ENCODE measurements at places on chromosomes 16 and 17.
A peak's percentile ranks its signal among the peaks of the same experiment; 100 is the strongest.

DNA sequence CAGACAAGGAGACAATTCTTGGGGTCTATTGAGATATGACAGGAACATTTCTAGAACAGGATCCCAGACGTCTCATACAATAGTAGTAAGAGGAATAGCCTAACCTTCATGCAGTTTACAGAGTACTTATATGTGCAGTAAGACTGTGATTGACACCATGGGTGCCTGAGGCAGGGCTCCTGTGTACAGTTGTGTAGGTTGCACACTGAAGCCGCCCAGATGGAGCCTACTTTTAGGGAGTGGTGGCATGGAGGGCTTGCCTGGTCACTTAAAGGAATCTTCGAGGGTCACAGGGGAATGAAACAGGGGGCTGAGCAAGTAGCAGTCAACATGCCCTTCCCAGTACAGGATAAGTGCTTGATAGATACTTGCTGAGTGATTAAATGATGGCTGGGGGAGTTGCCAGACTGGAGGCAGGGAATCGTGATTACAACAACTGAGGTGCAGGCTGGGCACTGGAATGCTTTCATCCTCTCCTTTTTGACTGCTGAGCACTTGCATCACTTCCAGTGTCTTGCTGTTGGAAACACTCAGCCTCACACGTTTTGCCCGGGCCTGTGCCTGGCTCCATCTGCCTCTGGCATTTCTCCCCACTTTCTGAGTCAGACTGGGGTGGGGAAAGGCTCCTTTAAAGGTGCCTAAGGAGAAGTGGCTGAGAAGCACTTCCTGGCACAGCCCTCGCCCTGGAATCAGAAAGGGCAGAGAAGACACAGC lies 71.0 kb downstream of the COPRS start:
- DNase-seq, result no peak

DNA sequence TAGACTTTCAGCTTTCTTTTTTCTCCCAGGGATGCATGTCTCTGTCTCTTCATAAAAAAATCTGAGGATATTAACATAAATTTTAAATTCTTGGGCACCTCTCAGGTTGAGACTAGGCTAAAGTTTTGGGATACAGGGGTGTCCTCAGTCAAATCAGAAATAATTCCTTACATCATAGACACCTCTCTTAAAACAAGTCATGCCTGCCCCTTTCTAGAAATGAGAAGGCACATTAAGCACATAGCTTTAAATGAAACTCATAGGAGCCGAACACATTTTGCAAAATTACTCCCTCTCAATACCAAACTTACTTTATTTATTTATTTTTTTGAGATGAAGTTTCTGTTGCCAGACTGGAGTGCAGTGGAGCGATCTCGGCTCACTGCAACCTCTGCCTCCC lies 67.3 kb upstream of the BCAR1 start:
- no peak for DNase-seq

- no peak for DNase-seq
Observed at GRCh38 chr17:50289991-50290702, 15.9 kb downstream of the TMEM92 start.

- DNase-seq, result no peak
Observed at GRCh38 chr17:47731396-47731795, 1.6 kb upstream of the TBX21 start.

GRCh38 chr17:70138291-70138865 lies 31.0 kb upstream of the KCNJ2 start:
- DNase-seq, result no peak

- no peak for DNase-seq
Observed at GRCh38 chr16:56451753-56452689, 667 bp downstream of the OGFOD1 start.

DNA sequence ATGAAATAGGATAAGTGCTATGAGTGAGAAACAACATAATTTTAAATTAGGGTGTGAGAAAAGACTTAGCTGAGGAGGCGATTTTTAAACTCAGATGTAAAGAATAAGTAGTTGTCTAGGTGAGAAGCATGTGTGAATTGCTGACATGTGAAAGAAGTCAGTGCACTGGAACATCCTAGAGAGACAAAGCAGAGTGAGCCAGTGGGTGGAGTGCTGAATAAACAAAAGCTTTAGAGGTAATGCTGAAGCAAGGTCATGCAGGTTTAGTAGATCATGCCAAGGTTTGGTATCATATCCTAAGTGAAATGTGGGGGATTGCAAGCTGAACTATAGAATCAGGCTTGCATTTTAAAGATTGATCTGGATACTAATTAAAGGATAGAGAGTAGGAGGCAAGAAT lies 89.4 kb downstream of the KIF2B start:
- no peak for DNase-seq

GRCh38 chr17:72104164-72104862 lies 16.5 kb upstream of the SOX9 start:
- no peak for DNase-seq

DNA sequence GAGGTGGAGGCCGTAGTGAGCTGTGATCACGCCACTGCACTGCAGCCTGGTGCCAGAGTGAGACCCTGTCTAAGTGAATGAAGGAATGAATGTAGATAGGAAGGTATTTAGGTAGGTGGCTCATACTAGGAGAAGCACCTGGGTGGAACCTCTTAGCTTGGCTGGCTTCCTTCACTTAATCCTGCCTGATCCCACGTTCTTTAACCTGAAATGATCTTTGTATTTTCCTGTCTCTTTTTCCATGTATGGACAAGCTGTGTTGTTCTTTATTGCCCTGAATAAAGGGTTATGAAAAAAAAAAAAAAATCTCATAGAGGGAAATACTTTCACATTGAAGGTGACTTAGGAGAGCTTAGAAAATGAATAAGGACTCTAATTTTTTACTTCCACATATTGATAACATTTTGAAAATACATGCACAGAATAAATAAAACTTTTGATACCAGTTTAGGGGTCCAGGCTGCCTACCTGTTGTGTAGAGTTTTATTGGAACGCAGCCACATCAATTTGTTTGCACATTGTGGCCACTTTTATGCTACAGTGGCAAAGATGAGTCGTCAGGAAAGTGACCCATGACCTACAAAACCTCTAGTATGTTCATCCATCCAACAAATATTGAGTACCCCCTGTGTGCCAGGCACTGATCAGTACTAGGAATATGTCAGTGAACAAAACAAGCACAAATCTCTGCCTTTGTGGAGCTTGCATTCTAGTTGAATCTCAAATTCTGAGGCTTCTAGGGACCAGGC lies 44.6 kb downstream of the VPS35L start:
- DNase-seq, result no peak

GRCh38 chr17:12040478-12040877 lies 19.8 kb downstream of the MAP2K4 start:
- DNase-seq, result no peak

DNA sequence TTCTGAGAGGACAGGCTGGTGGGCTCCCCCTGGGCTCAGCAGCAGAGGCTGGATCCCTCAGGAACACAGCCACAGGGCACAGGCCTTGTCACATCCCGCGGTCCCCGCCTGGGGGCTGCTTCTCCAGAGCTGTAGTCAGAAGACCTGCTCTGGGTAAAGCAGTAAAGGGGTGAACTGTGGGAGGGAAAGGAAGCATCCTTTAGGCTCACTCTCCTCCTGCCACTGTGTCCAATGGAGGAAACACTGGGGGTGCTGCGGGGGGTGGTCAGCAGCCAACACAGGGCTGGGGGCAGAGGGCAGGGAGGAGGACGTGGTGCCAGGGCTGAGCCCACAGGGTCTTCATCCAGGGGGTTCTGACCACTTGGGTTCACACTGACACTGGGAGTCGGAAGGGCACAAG lies 5.0 kb upstream of the SLC38A8 start:
- no peak for DNase-seq

DNA sequence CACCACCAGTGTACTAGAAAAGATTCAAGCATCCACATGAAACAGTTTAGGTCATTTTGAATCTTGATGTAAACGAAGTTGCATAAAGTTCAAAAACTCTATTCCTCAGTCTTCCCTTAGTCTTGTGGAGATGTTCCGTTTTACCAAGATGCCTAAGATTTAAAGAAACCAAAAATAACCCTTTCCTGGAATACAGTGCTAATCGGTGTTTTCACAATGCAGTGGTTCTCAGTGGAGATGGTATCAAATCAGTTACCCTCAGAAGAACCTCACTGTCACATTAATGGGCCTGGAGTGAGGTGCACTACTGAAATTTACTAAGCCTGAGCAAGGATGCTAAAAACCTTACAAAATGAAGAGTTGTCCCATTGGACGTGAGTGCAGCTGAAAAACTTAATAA lies 9.1 kb downstream of the PTRH2 start:
- no peak for DNase-seq

GRCh38 chr17:42819939-42820535 lies 4.0 kb downstream of the BECN1 start:
- DNase-seq, result peak; percentile 47

- peak; percentile 63 for DNase-seq
Observed at GRCh38 chr16:695355-696089, 5.3 kb upstream of the WDR24 start.

DNA sequence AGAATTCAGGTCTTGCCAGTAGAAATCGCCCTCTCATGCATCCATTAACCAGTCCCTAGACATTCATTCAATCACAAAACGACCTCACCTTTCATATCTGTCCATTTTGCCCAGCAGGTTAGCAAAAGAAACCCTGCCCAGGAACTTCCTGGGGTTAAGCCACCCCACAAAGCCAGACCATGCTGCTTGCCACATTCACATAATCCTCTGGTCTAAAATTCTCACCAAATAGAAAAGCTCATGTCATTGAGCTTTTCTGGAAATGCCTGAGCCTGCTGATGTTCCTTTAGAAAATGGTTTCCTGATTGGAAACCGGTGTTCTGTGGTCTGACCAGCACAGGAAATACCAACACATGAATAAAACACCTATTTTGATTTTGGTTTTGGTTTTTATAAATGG lies 21.6 kb upstream of the DYNLRB2 start:
- DNase-seq, result no peak

DNA sequence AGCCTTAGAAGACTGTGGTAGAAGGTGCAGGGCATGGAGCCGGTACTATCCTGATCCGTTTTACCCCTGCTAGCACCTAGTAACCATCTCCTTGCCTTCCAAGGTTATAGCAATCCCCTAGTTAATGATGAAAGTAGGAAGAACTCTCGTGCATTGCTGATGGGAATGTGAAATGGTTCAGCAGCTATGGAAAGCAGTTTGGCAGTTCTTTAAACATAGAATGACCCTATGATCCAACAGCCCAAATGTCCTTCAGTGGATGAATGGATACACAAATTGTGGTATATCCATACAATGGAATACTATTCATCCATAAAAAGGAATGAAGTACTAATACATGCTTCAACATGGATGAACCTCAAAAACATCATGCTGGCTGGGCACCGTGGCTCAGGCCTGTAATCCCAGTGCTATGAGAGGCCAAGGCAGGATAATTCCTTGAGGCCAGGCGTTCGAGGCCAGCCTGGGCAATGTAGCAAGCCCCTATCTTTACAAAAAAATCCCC lies 6.2 kb upstream of the SRCIN1 start:
- no peak for DNase-seq

GRCh38 chr17:73455050-73455687 lies 143.4 kb upstream of the CDC42EP4 start:
- DNase-seq, result no peak

DNA sequence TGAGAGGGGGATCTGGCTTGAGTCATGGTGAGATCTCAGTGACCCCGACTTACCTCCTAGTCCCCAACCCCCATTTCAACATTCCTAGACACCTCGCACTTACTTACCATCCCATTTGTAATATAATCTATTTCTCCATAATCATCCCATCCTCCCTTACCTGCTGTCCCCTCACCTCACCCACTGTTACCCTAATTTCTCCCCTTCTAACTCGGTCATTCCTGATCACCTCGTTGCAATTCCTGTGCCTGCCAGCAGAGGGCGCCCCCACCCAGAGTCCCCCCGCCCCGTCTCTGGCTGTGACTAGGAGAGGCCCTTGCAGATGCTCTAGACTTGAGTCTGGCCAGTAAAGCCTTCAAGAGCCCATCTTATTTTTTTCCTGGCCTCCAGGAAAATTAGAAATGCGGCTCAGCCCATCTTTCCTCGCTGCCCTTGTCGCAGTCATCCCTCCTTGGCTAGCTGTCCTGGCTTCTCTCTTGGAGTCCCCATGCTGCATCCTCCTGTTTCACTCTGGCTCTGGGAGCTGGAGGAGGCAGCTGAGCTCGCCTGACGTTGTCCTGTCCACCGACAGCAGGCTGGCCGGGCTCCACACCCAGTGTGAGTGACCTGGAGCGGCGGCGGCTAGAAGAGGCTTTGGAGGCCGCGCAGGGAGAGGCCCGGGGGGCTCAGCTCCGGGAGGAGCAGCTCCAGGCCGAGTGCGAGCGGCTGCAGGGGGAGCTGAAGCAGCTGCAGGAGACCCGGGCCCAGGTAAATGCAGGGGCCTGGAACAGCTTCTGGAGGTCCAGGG lies 5.0 kb downstream of the TBKBP1 start:
- DNase-seq, result peak; percentile 71

GRCh38 chr17:42252597-42253550 lies 23.3 kb downstream of the STAT5B start:
- DNase-seq, result no peak

DNA sequence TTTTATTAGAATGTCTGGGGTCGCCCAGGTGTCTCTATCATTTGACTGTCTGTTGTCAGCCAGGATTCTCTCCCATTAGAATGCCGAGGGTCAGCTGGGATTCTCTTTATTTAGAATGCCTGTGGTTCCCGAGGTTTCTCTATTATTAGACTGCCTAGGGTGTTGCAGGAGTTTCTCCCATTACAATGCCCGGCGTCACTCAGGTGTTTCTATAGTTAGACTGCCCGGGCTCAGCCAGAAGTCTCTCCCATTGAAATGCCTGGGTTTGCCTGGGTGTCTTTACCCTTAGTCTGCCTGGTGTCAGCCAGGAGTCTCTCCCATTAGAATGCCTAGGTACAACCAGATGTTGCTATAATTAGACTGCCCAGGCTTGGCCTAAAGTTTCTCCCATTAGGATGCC lies 2252.0 kb downstream of the TP53TG3F start:
- no peak for DNase-seq

DNA sequence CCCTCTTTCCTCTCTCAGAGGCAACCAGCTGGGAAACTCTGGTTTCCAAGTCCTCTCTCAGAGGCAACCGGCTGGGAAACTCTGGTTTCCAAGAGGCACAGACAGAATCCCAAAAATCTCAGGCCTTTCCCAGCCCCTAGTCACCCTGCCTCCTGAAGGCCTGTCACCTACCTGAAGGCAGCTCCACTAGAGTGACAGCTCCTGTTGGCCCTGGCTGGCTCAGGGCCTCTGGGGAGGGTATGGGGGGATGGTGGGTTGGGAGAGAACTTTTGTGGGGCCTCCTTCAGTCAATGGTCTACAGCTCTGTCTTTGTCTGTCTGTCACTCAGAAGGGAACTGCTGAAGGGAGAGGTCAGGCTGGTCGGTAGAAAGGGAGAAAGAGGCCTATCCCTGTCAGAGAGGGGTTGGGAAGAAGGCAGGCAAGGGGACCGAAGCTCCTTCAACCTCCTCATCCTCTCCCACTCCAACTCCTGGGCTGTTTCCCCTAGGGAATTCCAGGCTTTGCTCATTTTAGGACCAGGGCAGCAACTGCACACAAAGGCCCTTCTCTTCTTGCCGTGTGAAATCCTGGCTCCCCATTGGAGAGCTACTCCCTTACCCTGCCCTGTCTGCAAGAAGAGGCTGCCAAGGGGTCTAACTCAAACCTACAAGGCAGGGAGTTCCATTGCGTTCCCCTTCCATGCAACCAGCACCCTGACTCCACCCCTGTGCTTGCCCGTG lies 23.6 kb downstream of the COPZ2 start:
- DNase-seq, result no peak

All from stimulated activated CD8-positive, alpha-beta memory T cell treated with anti-CD3 and anti-CD28 coated beads, Interleukin-15, amount 100 ng/mL, for 48 hours (primary cell).